Calu3 (cell line): ENCODE measurements at places on chromosomes 2 and 18. TPM values are rescaled to one million over a fixed set of nuclear protein-coding genes. Genes with fewer than 3 reads are reported as not detected.

The GREB1L gene
- 3.8 and 4.5 TPM in 2 replicates for total RNA-seq

GRCh38 chr2:239358062-239358754, 42.6 kb downstream of the HDAC4 start:
- DNase-seq, result no peak

GRCh38 chr18:8800445-8800844, 95.1 kb downstream of the MTCL1 start:
- peak; percentile 37 for DNase-seq

GRCh38 chr18:24231773-24232735, 93.2 kb downstream of the CABYR start:
- no peak for DNase-seq

- no peak for DNase-seq
These were observed 95.9 kb downstream of the NCOA1 start for GRCh38 chr2:24586955-24587354.
